Endodermal cell (in vitro differentiated cells): ENCODE measurements at places on chromosomes 13 and 19. TPM values are rescaled to one million over a fixed set of nuclear protein-coding genes. Genes with fewer than 3 reads are reported as not detected.

GRCh38 chr19:23116802-23117571 is at the start of gene ZNF730:
Gene ZNF730 (plus strand): TSS chr19:23117025. CDS start chr19:23117174, 149 bp downstream.
- DNase-seq = peak; percentile 99
- H3K27ac ChIP-seq = peak within 1 kb of the TSS; percentile 99

DNA sequence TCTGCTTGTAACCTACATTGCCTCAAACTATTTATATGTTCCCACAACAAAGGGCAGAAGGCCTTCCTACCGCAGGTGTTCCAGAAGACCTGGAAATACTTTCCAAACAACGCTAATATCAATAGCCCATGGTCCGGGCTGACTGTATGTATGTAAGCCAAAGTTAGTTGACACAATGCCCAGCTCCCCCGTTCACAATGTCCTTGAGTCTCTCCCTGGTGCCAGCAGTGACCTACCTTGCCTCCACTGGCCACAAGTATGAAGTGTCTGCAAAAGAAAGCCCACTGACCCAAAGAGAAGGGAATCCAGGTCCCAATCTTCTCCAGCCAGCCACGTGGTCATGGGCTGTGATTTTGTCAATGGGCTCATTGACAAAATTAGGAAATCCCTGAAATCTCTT is 118.6 kb downstream of the DLEU7 start:
- H3K4me1 ChIP-seq = no peaks in the 10 kb centered on the region
- no peak for DNase-seq
- peaks cover 12% of the 10 kb centered on the region for H3K27me3 ChIP-seq
- no peaks in the 10 kb centered on the region for H3K36me3 ChIP-seq
- no peak overlapping the region for H3K27ac ChIP-seq

ANKLE1 gene
- total RNA-seq = 2.6 to 6.8 TPM (median 4.6 TPM) in 3 replicates

- DNase-seq = no peak
- peaks cover 61% of the 10 kb centered on the region for H3K36me3 ChIP-seq
- H3K4me1 ChIP-seq = no peaks in the 10 kb centered on the region
- no peak overlapping the region for H3K4me3 ChIP-seq
- H3K27ac ChIP-seq = no peak overlapping the region
- no peaks in the 10 kb centered on the region for H3K27me3 ChIP-seq
Observed at GRCh38 chr19:52291781-52292180, 5.2 kb upstream of the ZNF480 start.

DNA sequence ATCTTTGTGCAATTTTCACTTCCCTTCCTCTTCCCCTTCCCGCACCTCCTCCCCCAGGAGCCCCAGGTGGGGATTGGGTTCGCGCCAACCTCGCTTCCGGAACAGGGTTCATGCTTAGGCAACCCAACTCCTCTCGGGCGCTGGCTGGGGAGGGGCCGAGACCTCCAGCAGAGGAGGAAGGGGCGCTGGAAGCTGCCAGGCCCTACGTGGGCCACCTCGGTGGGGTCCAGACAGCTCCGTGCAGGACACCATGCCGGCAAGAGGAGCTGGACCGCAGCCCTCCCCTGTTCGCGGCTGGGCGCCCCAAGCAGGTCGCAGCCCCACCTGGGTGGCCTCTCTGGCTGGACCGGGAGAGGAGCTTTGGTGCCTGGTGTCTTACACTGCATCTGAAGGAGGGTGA is 91.1 kb downstream of the SPACA7 start:
- DNase-seq = no peak
- H3K36me3 ChIP-seq = no peaks in the 10 kb centered on the region
- H3K4me1 ChIP-seq = no peaks in the 10 kb centered on the region
- no peak overlapping the region for H3K4me3 ChIP-seq
- H3K27me3 ChIP-seq = no peaks in the 10 kb centered on the region

NCAN gene
- 0.77 to 1.2 TPM (median 0.84 TPM) in 3 replicates for total RNA-seq

- DNase-seq = peak; percentile 36
- H3K4me3 ChIP-seq = no peak overlapping the region
- H3K27me3 ChIP-seq = no peaks in the 10 kb centered on the region
- peaks cover 16% of the 10 kb centered on the region for H3K36me3 ChIP-seq
- H3K4me1 ChIP-seq = no peaks in the 10 kb centered on the region
Observed at GRCh38 chr19:38640368-38640767, 7.1 kb upstream of the ACTN4 start.

GRCh38 chr19:32692727-32693061 is 1.1 kb downstream of the NUDT19 start:
- H3K4me1 ChIP-seq = no peaks in the 10 kb centered on the region
- H3K4me3 ChIP-seq = peak overlapping the region; percentile 56
- no peak overlapping the region for H3K27ac ChIP-seq
- H3K36me3 ChIP-seq = no peaks in the 10 kb centered on the region
- no peaks in the 10 kb centered on the region for H3K27me3 ChIP-seq

TNNT1 gene
- 64.8 to 82.4 TPM (median 66.7 TPM) in 3 replicates for total RNA-seq

SIGLEC10 gene
- total RNA-seq = not detected in 2 replicates

- H3K27me3 ChIP-seq = no peaks in the 10 kb centered on the region
- no peak overlapping the region for H3K4me3 ChIP-seq
- H3K36me3 ChIP-seq = no peaks in the 10 kb centered on the region
- H3K27ac ChIP-seq = no peak overlapping the region
- DNase-seq = no peak
Observed at GRCh38 chr13:23381866-23382265, 51.6 kb downstream of the SACS start.

RNF113B gene
- total RNA-seq = not detected in 3 replicates

- peak; percentile 99 for DNase-seq
- peak overlapping the region; percentile 98 for H3K27ac ChIP-seq
- peaks cover 23% of the 10 kb centered on the region for H3K36me3 ChIP-seq
- H3K4me1 ChIP-seq = peaks cover 5% of the 10 kb centered on the region
Observed at GRCh38 chr19:4342615-4343369, 570 bp upstream of the MPND start.

GRCh38 chr13:114107686-114108081 is 24.7 kb downstream of the RASA3 start:
- no peaks in the 10 kb centered on the region for H3K27me3 ChIP-seq
- no peak overlapping the region for H3K4me3 ChIP-seq
- no peaks in the 10 kb centered on the region for H3K36me3 ChIP-seq
- peaks cover 11% of the 10 kb centered on the region for H3K4me1 ChIP-seq

- DNase-seq = no peak
- H3K4me1 ChIP-seq = peaks cover 5% of the 10 kb centered on the region
- no peak overlapping the region for H3K27ac ChIP-seq
- no peaks in the 10 kb centered on the region for H3K27me3 ChIP-seq
Observed at GRCh38 chr13:79723519-79724024, 242.6 kb downstream of the NDFIP2 start.

- DNase-seq = no peak
- no peak overlapping the region for H3K4me3 ChIP-seq
- no peak overlapping the region for H3K27ac ChIP-seq
- no peaks in the 10 kb centered on the region for H3K4me1 ChIP-seq
- no peaks in the 10 kb centered on the region for H3K36me3 ChIP-seq
Observed at GRCh38 chr13:46106839-46107371, 2.1 kb upstream of the CPB2 start.

DNA sequence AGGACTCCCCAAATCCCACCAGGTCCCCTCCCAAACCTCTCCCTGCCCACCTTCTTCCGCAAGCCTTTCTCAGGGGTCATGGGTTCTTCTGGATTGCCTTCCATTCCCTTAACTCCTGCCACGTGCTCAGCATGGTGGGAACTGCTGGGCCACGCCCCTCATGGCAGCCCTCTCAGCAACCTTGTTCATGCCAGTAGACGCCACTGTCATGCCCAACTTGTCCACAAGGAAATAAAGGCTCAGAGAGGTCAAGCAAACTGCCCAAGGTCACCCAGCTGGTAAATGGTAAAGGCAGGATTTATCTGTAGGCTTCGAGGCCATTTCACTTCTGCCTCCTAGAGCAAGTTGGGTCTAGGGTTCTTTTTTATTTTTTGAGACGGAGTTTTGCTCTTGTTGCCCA is 10.9 kb downstream of the PRAM1 start:
- H3K36me3 ChIP-seq = peaks cover 33% of the 10 kb centered on the region
- no peaks in the 10 kb centered on the region for H3K27me3 ChIP-seq
- H3K4me3 ChIP-seq = no peak overlapping the region
- no peaks in the 10 kb centered on the region for H3K4me1 ChIP-seq

DNA sequence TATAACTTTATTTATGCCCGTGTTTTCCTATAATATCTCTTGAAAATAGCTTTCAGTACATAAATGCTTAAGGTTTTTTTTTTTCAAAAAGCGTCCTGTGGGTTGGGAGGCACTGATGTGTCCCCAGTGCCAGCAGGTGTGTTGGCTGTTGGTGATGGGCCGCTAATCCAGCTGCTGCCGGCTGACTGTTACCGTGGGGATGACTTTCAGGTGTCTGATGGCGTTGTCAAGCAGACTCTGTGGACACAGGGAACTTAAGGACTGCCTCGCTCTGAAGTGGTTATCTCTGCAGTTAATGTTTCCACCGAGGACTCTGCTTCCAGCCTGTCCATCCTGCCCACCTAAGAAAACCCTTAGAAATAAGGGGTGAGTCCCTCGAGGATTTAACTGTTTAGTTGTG is 94.5 kb downstream of the ANKRD10 start:
- H3K27me3 ChIP-seq = no peaks in the 10 kb centered on the region
- H3K27ac ChIP-seq = no peak overlapping the region

- H3K27ac ChIP-seq = no peak overlapping the region
- no peaks in the 10 kb centered on the region for H3K27me3 ChIP-seq
- no peak overlapping the region for H3K4me3 ChIP-seq
- peaks cover 17% of the 10 kb centered on the region for H3K36me3 ChIP-seq
- DNase-seq = no peak
Observed at GRCh38 chr13:44955406-44955805, 33.9 kb downstream of the NUFIP1 start.

- no peak overlapping the region for H3K4me3 ChIP-seq
- peaks cover 1% of the 10 kb centered on the region for H3K4me1 ChIP-seq
- no peak for DNase-seq
- H3K27ac ChIP-seq = no peak overlapping the region
- H3K27me3 ChIP-seq = peaks cover 80% of the 10 kb centered on the region
- H3K36me3 ChIP-seq = no peaks in the 10 kb centered on the region
Observed at GRCh38 chr13:52847322-52847681, 1.1 kb downstream of the PCDH8 start.

DNA sequence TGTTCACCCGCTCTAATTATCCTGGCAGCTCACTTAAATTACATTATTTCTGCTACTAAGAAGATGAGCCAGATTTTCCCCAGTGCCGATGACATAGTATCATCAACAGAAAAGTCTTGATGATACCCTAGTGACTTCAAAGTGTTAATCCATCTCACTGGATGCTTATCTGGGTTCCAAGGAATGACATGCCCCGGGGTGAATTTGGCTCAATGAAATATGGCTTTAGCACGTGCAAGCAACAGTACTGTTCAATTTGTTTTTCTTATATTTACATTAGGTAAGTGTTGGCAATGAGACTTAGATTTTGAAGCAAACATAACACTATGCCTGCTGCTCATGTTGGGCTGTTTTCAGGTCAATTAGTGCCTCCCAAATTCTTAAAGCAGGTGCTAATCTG is 548.2 kb upstream of the SLITRK1 start:
- H3K4me3 ChIP-seq = no peak overlapping the region
- H3K27me3 ChIP-seq = no peaks in the 10 kb centered on the region
- H3K36me3 ChIP-seq = no peaks in the 10 kb centered on the region
- H3K27ac ChIP-seq = no peak overlapping the region

ZNF836 gene
- total RNA-seq = 16.4 to 27.1 TPM (median 22.1 TPM) in 3 replicates

DNA sequence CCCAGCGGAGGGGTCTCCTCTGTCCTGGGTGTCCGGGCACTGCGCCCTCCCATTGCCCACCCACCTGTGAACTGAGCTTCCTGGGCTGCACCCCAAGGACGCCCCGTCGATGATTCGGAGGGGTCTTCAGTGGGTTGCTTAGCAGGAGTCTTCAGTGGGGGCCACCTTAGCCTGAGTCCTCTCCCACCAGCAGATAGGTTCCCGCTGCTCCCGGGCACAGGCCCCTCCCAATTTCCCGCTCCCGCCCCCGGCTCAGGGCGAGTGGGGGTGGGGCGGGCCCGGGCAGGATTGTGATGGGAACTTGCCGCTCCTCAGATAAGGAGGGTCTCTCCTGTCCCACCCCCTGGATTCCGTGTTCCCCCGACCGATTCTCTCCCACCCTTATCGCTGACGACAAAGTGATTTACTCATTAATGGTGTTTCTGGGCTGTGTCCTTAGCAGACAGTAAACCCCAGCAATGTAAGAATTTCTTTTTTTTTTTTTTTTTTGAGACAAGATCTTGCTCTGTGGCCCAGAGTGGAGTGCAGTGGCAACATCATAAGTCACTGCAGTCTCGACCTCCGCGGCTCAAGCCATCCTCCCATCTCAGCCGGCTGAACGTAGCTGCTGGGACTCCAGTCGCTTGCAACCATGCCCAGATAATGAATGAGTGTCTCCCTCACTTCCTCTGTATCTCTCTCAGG is 655 bp upstream of the S1PR5 start:
- H3K36me3 ChIP-seq = no peaks in the 10 kb centered on the region
- H3K4me1 ChIP-seq = no peaks in the 10 kb centered on the region
- DNase-seq = peak; percentile 88

GRCh38 chr13:32736648-32737047 is 150.4 kb downstream of the PDS5B start:
- no peaks in the 10 kb centered on the region for H3K27me3 ChIP-seq
- H3K27ac ChIP-seq = no peak overlapping the region
- DNase-seq = no peak

GRCh38 chr13:113954046-113954835 is 19.6 kb downstream of the C13orf46 start:
- H3K4me3 ChIP-seq = no peak overlapping the region
- H3K36me3 ChIP-seq = no peaks in the 10 kb centered on the region
- H3K4me1 ChIP-seq = no peaks in the 10 kb centered on the region
- no peak overlapping the region for H3K27ac ChIP-seq

DNA sequence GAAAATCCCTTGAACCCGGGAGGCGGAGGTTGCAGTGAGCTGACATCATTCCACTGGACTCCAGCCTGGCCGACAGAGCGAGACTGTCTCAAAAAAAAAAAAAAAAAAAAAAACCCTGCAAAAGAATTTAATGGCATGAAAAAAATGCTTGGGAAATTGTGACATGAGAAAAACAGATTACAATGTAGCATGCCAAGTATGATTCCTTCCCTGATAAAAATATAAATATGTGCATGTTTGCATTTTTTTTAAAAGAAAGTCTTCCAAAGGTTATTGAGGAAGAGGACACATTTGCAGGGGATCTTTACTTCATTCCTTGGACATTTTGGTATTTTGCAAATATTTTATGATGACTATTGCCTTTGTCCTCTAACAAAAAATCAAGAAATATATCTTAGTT is 14.5 kb upstream of the ZBTB32 start:
- no peak for DNase-seq
- no peaks in the 10 kb centered on the region for H3K27me3 ChIP-seq
- H3K4me1 ChIP-seq = no peaks in the 10 kb centered on the region
- no peaks in the 10 kb centered on the region for H3K36me3 ChIP-seq
- H3K4me3 ChIP-seq = no peak overlapping the region

- H3K36me3 ChIP-seq = no peaks in the 10 kb centered on the region
- H3K4me3 ChIP-seq = no peak overlapping the region
- DNase-seq = no peak
- no peaks in the 10 kb centered on the region for H3K27me3 ChIP-seq
Observed at GRCh38 chr19:39544226-39544903, 4.4 kb upstream of the EID2 start.

GRCh38 chr13:96553796-96554195 is 440.5 kb downstream of the OXGR1 start:
- H3K4me3 ChIP-seq = no peak overlapping the region
- no peaks in the 10 kb centered on the region for H3K36me3 ChIP-seq
- H3K27me3 ChIP-seq = peaks cover 11% of the 10 kb centered on the region
- peaks cover 4% of the 10 kb centered on the region for H3K4me1 ChIP-seq
- H3K27ac ChIP-seq = no peak overlapping the region

CKM gene
- total RNA-seq = 1.6 and 2.7 TPM in 2 replicates

- H3K27ac ChIP-seq = no peak overlapping the region
- H3K4me3 ChIP-seq = no peak overlapping the region
- no peaks in the 10 kb centered on the region for H3K36me3 ChIP-seq
- no peaks in the 10 kb centered on the region for H3K4me1 ChIP-seq
Observed at GRCh38 chr19:16889366-16889882, 625 bp downstream of the F2RL3 start.
